ENCODE measurements at places on chromosomes 12 and 14. TPM values are rescaled to one million over a fixed set of nuclear protein-coding genes. Genes with fewer than 3 reads are reported as not detected.

Gene ADAMTS20
- not detected for total RNA-seq

Gene ALKBH1
- 11.0 TPM for total RNA-seq

Gene GPHN
- 12.5 TPM for total RNA-seq

Gene OR10P1
- total RNA-seq, result not detected

Gene SERPINA9
- total RNA-seq, result not detected

Gene NYNRIN
- total RNA-seq, result 9.6 TPM

Gene HOXC4
- 1.6 TPM for total RNA-seq

Gene RASSF9
- under 0.01 TPM for total RNA-seq

Gene COCH
- 0.45 TPM for total RNA-seq
